ENCODE measurements at places on chromosomes 13 and 19.

GRCh38 chr19:8028951-8029491 is 23.5 kb upstream of the CCL25 start:
- DNase-seq = no peak

DNA sequence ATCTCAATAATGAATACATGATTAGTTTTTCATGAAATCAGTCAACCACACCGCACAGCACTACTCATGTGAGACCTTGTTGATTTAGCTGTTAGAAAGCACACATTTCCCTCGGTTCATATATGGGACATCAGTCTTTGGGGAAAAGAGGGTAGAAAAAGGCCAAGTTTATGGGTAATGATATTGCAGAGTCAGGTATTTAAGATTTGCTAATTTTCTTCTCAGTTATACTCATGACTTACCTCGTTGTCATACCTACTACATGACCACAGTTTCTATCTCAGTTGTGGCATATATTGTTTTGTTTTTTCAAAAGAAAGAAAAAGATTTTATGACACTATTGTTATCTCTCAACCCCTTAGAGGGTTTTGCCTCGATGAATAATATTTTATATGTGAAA is 165.6 kb downstream of the POU4F1 start:
- no peak for DNase-seq

DNA sequence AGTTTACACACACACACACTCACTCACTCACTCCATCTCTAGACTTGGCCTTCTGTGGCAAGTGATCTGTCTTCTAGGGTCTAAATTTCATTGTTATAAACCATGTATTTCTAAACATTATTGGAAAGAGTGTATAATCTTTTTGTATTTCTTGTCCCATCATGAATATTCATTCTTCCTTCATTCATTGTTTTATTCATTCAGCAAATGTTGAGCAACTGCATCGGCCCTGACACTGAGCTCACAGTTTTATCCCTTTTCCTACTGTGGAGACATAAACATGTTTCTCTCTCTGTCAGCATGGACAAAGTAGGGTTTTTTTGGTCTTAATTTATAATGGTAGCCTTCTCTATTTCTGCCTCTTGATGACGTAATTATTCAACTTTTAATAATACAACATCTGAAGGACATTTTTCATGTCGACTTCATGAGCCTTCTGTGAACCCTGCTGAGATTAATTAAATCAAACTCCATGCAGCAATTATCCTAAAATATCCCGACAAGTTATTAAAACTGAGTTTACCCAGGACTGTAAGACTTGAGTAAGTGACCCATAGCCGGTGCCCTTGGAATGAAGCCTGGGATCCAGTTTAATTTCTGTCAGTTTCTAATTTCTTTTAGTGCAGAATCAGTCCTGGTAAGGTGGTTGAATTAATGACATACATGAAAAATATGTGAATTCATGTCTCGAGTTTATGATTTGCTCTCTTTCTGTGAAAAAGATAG is 7.3 kb downstream of the SPATA13 start:
- DNase-seq = no peak

GRCh38 chr19:46944918-46945628 is 74.6 kb upstream of the NPAS1 start:
- no peak for DNase-seq

DNA sequence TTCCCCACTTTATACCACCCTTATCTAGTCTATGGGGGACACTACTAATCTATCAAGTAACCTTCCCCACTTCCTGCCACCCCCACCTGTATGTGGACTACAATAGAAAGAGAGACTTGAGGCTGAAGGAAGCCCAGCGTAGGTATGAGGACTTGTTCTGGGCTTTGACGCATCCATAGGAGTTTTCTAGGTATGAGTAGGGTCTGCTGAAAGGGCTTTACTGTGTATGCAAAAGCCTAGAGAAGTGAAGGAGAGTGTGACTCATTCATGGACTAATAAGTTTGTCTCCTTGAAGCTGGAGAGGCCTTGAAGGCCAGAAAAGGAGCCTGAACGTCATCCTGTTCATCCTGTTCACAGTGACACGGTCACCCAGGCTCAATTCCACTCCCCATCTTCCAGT is 21.8 kb downstream of the TINCR start:
- no peak for DNase-seq

GRCh38 chr13:57601536-57601935 is 30.0 kb upstream of the PCDH17 start:
- DNase-seq = no peak

GRCh38 chr19:17889609-17890214 is 18.0 kb downstream of the SLC5A5 start:
- peak; percentile 49 for DNase-seq

All from LoVo (cell line).